Naive B cell (primary cell): ENCODE measurements at places on chromosomes 3 and 15.

DNA sequence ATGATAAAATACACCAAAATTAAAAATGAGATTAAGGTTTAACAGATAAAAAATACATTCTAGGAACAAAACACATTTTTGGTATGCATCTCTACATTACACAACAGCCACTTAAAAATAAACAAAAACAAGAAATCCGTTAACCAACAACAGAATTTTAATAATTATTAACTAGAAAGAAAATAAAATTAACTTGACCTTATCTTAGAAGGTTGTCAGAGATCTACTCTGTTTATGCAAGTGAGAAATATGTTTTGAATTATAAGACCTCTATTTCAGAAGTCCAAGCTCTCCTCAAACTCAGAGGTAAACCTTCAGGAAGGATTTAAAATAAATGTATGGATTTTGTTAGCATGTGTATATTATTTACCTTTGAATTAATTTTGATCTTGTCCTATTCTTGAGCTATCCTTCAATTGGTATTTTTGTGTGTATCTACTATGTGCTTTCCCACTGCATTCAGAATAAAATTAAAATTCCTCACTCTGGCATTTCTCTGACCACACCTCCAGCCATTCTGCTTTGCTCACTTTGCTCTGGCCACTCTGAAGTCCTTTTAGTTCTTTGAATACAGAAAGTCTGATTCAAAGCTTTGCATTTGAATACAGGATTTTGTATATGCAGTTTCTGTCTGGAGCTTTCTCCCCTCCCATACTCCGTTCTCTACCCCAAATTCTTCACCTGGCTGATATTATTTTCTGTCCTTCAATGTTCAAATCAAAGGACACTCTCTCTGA is 352.0 kb downstream of the ZBTB20 start:
- DNase-seq = no peak

- no peak for DNase-seq
Observed at GRCh38 chr3:63450023-63450422, 171.9 kb downstream of the SYNPR start.

GRCh38 chr3:64301476-64301875 is 76.2 kb upstream of the PRICKLE2 start:
- no peak for DNase-seq

GRCh38 chr3:165201964-165202363 is 5.8 kb upstream of the SLITRK3 start:
- DNase-seq = no peak

DNA sequence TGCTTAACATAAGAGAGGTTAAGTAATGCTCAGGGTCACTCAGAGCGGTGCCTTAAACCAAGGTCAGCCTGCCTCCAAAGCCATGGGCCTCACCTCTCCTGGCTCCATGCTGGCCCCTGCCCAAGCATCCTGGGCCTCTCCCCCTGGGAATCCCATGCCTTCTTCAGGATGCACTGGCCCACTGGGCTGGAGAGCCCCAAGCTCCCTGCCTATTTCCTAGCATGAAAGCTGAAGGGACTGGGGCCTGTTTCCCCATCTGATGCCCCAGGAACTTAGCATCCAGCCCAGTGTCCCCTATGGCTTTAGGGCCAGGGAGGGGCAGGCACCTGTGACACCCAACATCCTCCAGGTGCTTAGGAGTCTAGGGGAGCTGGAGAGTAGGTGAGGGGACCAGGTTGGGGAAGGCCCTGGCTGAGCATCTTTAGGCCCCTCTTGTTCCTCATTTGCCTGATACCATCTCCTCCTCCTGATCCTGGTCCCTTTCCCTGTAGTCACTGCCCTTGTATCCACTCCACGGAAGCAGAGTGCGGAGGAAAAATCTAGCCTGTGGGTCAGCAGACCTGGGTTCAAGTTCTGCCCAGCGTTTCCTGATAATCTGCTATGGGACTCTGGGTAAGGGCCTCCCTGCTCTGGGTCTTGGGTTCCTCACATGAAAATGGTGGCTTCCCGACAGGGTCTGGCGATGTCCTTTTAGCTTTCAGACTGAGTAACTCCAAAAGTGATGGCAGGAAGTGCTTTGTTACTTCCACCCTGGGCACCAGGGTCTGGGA is 28.6 kb downstream of the EHD4 start:
- no peak for DNase-seq

DNA sequence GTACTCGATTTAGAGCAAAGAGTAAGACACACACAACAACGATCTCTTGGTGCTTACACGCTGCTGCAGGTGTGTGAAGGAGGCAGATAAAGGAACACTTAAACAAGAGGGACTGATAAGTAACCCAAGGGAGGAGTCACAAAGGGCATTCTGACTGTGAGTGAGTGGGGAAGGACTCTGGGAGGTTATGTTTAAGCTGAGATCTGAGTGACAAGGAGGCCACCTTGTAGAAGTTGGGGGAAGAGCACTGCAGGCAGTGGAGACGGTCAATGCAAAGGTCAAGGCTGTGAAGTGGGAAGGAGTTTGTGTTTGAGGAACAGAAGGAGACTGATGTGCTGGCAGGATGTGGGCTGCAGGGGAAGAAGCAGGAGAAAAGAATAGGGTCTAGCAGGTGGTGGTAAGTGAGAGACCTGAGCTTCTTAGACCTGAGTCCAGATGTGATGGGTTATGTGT is 63.1 kb downstream of the LPP start:
- DNase-seq = no peak

- DNase-seq = no peak
Observed at GRCh38 chr15:100372739-100373119, 31.0 kb upstream of the ADAMTS17 start.

- DNase-seq = no peak
Observed at GRCh38 chr15:69713726-69714559, 261.3 kb downstream of the RPLP1 start.

- no peak for DNase-seq
Observed at GRCh38 chr3:14317057-14317553, 85.3 kb upstream of the SLC6A6 start.

DNA sequence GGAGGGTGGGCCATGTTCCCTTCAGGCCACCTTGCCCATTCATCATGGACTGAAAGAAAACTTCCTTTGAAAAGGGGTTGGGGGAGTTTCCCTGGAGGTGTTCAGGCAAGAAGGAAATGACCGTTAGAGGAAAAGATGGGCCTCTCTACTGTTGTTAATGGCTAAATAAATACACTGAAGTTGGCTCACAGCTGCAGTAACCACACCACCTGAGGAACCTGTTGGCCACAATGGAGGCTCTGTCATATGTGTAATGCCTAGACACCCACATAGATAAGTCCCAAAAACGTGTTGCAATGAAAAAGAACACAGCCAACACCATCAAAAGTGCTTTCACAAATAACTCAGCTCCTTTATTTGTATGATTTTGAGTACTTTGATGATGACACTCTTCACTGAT is 38.2 kb upstream of the FAM3D start:
- no peak for DNase-seq

DNA sequence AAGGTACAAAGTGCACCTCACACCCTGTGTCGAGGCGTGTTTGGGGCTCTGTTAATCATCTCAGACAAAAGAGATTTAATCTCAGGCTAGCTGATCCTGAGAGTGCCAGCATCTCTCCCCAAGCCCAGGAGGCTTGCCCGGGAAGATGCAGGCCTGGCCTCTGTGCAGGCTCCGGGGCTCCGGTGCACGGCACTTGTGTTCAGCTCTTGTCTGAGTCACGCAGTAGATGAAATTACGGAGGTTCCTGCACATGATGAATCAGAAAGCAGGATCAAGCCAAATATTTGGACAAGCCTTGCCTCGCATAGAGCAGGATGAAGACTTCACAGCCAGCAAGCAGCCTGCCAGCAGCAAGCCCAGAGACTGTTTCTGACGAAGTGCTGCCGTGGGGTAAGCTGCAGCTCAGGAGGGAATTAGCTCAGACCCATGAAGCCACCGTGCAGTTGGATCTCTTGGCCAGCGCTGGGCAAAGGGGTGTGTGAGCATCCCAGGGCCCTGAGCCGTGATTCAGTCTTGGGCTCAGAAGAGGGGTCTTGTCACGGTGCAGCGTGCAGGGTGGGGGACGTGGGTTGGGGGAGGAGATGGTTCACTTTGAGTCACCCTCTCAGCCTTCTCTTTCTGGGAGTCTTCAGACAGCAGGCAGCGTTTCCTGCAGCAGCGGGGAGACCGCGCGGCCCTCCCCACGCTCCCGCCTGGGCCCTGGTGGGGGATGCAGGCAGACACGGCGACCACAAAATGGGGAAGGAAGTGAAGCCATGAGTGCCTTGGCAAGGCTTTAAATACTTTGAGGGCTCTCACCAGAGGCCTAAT is 89.2 kb upstream of the MEF2A start:
- peak; percentile 74 for DNase-seq

DNA sequence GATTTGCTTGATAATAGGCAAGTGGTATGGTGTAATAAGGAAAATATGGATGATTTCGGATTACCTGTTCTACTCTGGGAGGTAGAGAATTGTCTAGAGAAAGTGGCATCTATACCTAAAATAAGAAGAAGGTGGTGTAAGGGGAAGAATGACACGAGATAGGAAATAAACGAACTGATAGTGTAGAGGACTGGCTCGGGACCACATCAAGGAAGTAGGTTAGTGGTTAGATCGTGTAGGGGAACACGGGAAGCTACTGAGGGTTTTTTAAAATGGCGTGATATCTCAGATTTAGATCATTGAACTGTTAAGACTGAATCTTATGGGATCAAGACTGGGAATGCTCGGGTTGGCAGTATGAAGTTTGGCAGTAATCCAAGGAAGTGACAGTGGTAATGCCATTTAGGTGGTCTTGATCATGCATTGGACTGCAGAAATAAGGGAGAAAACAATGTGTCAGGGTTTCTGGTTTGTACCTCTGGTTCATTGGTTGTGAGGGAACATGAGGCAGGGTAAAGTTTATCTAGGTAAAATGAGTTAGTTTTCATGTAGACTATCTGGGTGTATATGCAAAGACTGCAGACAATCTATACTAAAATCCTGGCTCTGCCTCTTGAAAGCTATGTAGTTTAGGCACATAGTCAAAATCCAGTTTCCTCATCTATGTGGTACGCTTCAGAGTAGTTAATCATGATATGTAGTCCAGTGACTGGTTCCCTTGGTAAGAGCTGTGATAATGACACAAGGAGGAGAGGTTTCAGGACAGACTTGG is 7.4 kb downstream of the RPL14 start:
- DNase-seq = no peak

DNA sequence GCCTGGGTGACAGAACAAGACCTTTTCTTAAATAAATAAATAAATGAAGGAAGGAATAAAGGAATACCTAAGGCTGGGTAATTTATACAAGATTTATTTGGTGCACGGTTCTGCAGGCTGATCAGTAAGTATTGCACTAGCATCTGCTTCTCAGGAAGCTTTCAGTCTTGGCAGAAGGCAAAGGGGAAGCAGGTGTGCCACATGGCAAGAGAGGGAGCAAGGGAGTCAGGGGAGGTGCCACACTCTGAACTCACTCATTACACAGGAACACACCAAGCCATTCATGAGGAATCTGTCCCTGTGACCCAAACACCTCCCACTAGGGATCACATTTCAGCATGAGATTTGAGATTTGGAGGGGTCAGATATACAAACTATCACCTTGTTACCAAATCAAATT is 56.4 kb downstream of the PRKCI start:
- DNase-seq = no peak

DNA sequence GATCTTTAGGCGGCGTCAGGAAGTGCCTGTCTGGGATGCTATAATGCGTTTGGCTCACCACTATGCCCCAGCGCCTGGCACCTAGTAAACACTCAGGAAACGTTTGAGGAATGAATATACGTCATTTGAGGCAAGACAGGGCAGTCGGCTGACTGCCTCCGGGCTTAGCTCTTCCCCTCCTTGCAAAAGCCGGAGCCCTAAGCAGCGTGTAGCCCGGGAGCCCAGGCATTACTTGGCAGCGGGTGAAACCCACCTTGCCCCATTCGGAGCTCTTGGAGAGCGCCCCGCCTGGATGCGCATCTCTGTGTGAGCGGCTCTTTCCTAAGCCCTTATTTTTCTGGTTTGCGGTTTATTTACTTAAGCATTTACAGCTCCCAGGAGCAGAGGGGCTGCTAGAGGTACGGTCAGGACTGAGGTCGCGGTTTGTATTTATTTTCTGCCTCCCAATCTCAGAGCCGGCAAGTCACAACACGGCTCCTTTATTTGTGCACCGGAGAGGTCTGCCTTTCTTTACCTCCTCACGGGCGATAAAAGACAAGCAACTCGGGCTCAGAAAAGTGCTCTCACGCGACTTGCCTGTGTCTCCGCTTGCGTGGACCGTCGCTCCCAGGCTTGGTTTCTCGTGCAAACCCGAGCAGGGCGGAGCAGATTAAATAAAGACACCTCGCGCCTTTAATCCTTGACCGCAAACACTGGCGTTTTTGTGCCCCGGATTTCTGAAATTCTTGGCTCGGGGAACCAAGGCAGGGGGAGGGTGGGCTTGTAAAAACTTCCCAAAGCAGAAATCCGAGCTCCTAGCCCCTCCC is 737 bp upstream of the ITPR1 start:
- peak; percentile 39 for DNase-seq

DNA sequence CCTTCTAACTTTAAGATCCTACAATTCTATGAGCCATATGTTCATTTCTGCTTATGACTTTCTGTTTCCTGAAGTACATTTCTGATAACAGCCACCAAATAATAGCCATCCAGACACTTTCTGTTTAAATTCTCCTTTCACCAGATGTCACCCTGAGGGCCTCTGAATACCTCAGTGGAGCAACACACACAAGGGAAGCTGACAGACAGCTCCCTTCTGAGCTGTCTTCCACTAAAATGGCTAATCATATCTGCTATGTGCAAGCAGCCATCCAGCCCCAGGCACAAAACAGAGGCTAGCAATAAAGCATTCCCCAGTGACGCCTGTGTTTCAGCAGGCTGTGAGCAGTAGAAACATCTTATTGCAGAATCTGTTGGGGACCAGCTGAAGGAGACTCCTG is 666.6 kb upstream of the UBE2E2 start:
- no peak for DNase-seq

- DNase-seq = no peak
Observed at GRCh38 chr15:90906181-90906849, 3.2 kb downstream of the MAN2A2 start.

DNA sequence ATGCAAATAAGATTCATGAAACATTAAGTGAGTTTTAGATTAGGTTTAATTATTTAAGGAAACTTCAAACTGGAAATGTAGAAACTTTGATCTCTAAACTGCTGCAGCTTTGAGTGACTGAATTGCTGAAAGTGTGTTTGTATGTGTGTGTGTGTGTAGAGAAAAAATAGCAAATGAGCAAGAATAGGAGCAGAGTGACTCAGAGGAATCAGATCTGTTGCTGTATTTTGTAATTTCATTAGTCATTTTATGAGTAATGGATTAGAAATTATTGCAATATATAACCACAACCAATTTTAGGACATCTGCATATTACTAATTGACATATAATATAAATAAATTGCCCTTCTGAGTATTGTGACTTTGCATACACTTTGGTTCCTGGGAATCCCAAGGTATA is 52.8 kb upstream of the SLC9A9 start:
- DNase-seq = no peak
